ENCODE measurements at places on chromosomes 7 and 10. TPM values are rescaled to one million over a fixed set of nuclear protein-coding genes. Genes with fewer than 3 reads are reported as not detected.

Gene PNLIP
- total RNA-seq, result not detected

Gene CDHR1
- not detected for total RNA-seq

Gene FZD8
- total RNA-seq, result 0.77 TPM

Gene GRM8
- total RNA-seq, result not detected

Gene NACAD
- 1.3 TPM for total RNA-seq

Gene AVL9
- total RNA-seq, result 25.4 TPM

Gene ADIRF
- 142 TPM for total RNA-seq

Gene CALN1
- not detected for total RNA-seq

All from fibroblast of lung (primary cell).